ENCODE measurements at places on chromosomes 2 and 18.
A peak's percentile ranks its signal among the peaks of the same experiment; 100 is the strongest.

DNA sequence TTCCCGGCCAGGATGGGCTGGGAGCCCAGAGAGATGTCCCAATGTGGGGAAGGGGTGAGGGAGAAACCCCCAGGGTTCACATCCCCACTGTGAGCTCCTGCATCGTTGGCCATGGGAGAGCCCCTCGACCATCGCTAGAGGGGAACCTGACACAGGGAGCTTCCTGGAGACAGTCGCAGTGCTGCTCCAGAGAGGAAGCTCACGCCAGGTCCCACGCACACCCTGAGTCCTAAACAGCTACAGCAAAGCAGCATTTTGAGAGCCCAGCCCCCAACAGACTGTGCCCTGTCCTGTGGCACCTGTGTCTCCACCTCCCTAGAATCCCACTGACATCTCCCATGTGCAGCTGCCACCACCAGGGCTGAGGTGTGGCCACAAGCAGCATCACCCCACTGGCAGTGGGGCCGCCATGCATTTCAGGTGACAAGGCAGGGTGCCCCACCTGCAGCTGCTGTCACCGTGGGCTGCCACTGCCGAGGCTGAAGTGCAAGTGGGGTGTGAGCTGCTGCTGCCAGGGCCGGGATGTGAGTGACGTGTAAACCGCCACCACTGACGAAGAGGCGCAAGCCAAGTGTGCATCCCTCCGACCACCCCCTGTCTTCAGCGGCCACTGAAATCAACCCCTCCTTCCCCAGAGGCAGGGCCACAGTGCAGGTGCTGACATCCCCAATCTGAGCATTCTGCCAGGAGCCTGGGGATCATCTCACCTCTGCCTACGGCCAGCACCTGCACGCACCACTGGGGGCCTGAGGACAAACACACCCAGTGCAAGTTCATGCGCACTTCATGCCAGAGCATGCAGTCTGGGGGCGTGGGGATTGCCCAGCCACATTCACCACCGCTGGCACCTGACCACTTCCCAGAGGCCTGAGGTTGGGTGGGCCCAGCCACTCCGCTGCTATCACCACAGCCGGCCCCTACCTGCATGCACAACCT, 467.7 kb upstream of the SALL3 start:
- DNase-seq = no peak

- DNase-seq = no peak
These were observed 12.4 kb upstream of the TLK1 start for GRCh38 chr2:171173087-171173486.

DNA sequence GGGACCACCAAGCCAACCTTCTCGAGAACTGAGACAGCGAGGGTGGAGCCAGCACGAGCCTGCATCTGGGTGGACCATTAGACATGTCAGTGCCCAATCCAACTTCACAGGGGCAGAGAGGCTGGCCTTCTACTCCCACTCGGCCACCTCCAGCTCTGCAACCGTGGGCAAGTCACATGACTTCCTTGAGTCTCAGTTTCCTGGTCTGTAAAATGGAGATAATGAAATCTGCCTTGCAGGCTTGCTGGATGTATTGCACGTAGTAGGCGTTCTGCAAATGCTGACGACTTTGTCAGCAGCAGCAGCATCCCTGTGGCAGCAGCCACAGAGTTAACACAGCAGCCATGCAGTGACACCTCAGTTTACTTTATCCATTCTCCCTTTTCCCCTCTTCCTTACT, 208.9 kb downstream of the GLI2 start:
- DNase-seq = no peak

DNA sequence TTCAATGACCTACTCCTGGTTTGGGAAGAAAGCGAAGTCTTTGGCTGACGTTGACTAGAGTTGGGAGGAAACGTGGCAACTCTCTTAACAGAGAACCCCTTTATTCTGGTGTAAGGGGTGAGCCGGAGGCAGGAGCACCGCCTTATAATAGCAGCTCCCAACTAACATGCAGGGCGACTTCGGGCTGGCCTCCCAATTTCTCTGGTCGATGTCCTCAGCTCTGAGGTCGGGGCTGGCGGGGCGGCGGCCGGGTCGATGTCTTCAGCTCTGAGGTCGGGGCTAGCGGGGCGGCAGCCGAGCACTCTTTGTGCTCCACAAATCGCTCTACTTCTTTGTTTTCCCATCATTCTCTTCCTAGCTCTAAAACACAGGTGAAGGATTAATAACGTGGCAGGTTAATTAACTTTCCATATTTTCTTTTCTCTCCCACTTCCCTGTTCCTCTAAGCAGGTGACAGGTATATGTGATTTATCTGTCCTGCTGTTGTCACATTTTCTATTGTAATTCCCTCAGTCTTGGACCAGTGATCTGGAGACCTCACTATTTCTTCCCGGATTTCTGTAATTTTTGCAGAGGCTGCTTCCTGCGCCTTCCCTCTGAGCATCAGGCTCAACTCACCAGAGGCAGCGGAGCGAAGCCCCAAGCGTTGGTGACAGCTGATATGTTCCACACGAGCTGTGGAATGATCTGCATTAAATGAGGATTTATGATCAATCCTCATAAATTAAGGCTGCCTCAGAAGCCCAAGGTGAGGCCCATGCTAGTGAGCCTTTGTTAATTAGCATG, 64.3 kb downstream of the ACKR3 start:
- DNase-seq = no peak

GRCh38 chr2:72931280-72931910, 14.1 kb downstream of the EMX1 start:
- DNase-seq = peak; percentile 14

GRCh38 chr2:44955593-44956392, 14.3 kb downstream of the SIX3 start:
- DNase-seq = peak; percentile 83

DNA sequence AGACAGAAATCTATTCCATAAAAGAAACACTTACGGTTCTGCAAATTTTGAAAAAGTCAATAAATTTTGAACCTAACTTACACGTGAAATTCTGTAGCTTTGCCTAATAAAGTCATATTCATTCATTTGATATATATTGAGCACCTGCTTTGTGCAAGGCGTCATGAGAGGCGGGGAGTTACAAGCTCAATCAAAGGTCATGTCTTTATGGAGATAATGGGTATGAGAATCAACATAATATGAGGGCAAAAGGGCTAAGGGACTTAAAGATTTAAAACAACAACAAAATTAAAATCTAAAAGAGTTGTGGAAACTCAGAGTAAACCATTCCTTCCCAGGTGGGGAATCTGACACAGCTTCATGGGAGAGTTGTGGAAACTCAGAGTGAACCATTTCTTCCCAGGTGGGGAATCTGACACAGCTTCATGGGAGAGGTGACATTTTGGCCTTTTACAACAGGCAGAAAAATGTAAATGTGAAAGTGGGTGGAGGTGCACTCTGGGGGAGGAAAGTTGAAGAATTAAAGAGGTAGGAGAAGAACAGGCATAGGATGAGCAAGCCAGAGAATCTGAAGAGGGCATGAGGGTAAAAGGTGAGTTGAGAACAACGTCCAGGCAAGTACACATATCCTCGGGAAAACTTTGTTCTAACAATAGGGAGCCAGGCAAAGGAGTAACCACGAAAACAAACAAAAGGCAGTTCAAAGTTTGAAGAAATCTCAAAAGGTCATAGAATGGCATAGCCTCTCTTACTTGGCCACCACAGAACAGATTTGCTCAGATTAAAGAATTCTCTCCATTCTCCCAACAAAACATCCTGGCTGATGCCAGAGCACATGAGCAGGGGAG, 49.5 kb upstream of the CD226 start:
- no peak for DNase-seq

GRCh38 chr2:53098696-53099078, 668.9 kb upstream of the CHAC2 start:
- no peak for DNase-seq

- no peak for DNase-seq
These were observed 210.1 kb downstream of the ZNF521 start for GRCh38 chr18:25141886-25142285.

- no peak for DNase-seq
These were observed 934.5 kb downstream of the CNTNAP5 start for GRCh38 chr2:124959581-124959980.

DNA sequence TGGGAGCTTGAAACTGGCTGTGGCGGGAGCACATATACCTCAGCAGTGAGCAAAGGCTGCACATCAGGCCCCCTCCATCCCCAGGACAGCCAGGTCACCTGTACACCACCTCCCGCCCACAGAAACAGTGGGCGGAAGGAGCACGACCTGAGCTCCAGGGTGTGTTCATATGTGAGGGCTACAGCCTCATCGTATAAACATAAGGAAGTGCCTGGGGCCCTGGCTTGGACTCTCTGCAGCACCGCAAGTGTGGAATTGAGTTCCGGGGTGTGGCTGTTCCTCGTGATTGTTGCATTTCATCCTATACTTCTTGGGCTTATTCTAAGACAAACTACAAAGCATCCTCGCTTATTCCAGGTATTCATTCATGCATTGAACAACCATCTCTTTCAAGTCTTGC, 60.1 kb upstream of the TPO start:
- DNase-seq = no peak

- DNase-seq = peak; percentile 77
These were observed 102.6 kb downstream of the HDAC4 start for GRCh38 chr2:239298116-239298804.

GRCh38 chr2:181646415-181646987, 10.4 kb downstream of the CERKL start:
- no peak for DNase-seq

DNA sequence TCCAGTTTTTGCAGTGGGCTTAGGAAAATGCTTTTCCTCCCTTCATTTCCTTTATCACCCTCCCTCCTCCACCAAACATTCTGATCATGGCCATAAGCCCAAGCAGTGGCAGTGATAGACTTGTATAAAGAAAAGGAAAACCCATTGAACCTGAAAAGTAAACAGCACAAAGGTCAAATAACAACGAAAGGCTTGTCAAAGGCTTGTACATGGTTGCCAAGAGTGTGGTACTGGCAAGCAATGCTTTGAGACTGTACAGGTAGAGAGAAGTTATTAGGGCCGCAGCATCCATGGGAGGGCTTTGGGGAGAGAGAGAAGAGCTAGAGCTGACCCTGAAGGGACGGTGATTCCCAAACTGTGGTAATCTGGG, 2.1 kb upstream of the VWA3B start:
- no peak for DNase-seq

DNA sequence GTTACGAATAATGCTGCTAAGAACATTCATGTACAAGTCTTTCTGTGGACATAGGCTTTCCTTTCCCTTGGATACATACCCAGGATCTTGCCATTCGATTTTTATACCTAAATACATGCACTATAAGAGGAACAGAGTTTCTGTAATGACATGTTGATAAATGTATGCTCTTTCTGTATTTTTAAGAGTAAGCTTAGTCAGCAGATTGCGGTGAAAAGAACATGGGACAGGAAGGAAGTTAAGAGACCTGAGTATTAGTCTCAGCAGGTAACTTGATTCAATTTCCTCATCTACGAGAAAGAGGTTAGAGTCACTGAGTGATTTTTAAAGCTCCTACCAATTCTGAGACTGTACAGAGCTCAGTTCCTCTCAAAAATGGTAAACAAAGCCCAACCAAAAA, 2.6 kb upstream of the TLK1 start:
- DNase-seq = no peak

GRCh38 chr2:168920504-168921157, 19.5 kb downstream of the G6PC2 start:
- DNase-seq = no peak

DNA sequence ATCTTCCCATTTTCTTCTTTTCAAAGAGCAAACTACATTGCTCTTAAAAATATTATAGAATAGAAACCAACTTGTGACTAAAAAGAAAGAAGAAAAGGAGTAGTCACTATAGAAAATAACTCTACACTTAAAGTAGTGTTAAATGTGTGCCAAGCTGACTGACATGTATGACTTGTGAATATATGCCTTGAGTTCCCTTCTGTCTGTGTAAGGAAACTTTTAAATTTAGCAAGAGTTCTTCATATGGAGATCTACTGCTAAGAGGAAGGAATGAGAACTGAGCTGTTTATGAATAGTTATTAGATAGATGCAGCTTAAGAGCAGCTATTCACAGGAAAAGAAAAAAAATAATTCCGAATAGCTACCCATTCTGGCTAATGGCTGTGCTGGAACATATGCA, 1221.7 kb upstream of the ZEB2 start:
- no peak for DNase-seq

DNA sequence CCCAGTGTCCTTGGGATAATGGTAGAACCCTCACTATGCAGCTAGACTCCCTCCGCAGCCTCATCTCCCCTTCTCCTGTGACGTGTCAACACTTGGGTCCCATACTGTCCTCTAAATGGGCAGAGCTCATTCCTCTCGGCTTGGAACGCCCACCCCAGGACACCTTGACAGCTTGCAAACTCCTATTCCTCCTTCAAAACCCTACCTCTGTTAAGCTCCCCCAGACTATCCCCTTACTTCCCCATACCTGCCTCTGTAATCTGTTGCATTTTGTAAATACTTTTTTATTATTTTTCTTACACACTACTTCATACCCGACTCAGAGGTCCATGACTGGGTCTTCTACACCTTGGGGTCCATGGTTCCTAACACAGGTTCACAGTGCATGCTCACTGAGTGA, 28.0 kb downstream of the STEAP3 start:
- no peak for DNase-seq

- no peak for DNase-seq
These were observed 457.2 kb upstream of the CDH20 start for GRCh38 chr18:60875957-60876507.

DNA sequence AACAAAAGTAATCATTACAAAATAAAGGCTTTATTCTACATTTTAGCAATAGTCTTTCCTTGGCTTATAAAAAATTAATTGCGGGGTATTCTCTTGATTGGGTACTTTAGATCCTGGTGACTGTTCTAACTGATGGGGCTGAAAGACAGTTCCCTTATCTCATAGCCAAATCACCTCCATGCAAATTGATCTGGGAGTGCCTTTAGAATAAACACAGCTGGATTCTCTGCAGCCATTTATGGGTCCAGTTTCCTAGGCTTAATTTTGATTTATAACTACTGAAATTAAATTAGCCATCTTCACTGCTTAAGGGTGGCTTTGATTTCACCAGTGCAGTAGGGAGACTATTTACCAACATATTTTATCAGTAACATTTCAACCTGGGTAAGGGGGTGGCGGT, 337.1 kb downstream of the NRXN1 start:
- DNase-seq = no peak

DNA sequence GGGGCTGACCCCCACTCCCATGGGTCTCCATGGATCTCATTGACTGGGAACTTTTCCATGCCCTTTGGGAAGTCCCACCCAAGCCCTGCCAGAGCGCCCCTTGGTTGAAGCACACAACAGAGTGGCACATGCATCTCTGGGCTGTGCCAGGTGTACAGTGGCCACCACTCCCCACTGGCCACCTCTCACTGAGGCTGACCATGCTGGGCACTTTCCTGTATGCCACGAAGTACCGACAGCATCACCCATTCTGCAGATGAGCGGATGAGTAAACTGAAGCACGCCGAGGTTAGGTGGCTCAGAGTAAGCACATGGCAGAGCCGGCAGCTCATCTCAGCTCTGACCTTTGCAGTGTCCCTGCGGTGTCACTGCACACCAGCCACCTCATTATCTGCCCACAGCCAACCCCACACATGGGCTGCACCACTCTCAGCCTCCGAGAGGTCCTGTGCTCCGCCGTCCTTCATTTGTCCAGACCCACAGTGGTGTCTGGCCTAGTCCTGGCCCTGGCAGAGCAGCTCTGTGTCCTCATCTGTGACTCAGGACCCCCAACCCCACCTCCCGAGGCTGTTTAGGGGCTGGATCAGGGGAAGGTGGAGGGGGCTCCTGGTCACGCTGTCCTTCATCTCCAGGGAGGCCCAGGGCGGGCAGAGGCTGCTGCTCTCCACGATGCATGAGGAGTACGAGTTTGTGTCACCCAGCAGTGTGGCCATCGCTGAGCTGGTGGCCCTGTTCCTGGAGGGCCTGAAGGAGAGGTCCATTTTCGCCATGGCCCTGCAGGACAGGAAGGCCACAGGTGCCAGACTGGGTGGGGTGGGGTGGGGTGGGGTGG, 18.0 kb upstream of the GPR17 start:
- no peak for DNase-seq

- no peak for DNase-seq
These were observed 1.8 kb downstream of the PKP4 start for GRCh38 chr2:158458617-158458920.
